Hippocampal formation (tissue), 2 donors: ENCODE measurements at places on chromosomes 1 and 21.

- peak; percentile 17 for DNase-seq
Measured at GRCh38 chr1:12408662-12409061, 178.8 kb downstream of the VPS13D start.

DNA sequence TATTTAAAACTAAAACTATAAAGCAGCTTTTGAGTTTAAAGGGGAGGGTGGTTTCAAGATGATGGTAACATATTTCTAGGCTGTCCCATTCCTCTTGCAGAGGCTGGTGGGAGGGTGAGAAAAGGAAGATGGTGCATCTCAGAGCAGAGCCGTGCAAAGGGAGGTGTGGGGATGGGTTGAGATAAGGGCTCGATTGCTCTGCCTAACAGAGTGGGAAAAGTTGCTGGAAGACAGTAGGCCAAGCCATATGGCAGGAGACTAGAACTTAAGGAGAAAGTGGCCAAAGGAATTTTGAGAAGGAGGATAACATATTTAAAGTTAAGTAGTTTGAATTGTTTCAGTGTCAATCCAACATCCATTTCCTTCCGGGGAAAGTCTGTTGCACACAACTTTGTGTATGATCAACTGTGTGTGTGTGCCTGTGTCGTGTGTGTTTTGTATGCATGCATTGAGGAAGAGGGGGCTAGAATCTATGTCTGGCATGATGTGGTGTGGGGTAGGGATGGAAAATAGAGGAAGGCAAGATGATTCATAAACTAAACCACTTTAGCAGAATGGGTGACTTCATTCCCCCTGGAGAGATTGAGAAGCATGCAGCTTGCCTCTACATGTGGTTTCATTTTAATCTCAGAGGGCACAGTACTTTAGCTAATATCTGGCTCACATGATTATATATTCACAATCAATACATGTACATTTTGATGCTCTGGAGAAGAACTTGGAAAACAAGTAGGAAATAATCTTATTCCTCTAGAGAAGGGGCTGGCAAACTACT, 145.0 kb upstream of the DNAH14 start:
- no peak for DNase-seq

DNA sequence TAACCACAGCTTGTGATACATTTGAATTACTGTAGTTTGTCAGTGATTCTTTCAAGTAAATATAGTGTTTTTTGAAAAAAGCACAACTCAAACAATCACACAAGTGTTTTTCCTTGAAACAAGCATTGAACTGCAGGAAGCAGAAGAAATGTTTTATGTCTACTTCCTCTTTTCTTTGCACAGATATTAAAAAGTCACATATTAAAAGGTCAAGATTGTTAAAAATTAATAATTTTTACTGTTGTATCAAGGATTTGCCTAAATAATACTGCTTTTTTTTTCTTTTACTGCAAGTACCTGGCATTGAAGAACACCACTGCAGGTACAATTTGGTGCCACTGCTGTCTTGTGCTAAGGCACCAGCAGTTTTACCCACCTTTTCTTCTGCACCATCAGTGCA, 214.2 kb upstream of the C1orf105 start:
- DNase-seq: no peak

- no peak for DNase-seq
Measured at GRCh38 chr1:230109895-230110667, 43.0 kb downstream of the GALNT2 start.

GRCh38 chr21:34845521-34846451, 177.0 kb downstream of the CLIC6 start:
- DNase-seq: no peak

DNA sequence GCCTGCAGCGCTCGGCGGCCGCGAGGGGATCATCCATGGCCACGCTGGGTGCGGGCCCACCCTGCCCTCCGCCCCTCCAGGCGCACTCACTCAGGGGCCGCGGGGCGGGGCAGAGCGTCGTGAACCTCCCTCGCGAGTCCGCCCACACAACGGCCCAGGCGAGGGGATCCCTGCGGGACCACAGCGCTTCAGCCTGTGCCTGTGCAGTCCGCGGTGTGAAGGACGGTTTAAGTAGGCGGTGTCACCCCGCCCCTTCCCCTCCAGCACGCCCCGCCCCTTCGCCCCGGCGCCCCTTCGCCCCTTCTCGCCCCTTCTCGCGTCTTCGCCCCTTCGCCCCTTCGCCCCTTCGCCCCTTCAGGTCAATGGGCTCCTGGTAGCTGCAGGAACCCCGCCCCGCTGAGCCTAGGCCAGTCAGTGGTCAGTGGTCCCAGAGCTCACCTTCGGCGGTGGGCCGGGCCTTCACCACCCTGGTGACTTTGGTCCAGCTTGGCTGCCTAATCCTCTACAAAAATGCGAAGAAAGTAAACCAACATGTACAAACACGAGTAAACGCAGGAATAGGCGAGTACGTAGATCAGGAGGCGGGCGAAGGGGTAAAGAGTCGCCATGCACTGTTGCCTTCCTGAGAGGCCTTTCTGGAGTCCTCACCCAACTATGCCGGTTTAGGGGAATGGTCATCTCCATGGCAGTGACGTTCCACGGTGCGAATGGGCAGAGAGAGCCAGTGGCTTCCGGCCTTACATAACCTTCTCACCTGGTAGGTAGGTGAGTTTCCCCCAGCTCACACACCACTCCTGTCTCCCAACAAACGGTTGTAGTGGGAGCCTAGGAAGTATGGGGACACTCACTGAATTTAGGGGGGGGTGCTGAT, 19.6 kb upstream of the DMRTB1 start:
- DNase-seq: no peak

GRCh38 chr1:191714845-191715244, 443.4 kb upstream of the RGS18 start:
- DNase-seq: no peak

GRCh38 chr1:30320581-30320890, 402.8 kb downstream of the MATN1 start:
- DNase-seq: no peak

- DNase-seq: no peak
Measured at GRCh38 chr1:54305906-54306514, 100.2 kb downstream of the SSBP3 start.

DNA sequence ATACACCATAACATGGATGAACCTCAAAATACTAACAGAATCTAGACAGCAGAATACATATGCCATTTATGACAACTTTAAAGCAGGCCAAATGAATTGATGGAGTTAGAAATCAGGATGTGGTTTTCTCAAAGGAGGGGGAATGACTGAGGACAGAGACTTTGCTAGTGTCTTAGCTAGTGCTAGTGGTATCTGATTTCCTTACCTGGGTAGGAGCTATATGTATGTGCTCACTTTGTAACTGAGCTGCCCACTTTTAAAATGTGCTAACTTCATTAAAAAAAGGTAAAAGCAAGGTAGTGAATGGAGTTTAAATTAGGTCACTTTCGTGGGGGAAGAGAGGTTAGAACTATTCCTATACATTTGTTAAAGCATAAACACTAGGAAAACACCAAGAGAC, 2.6 kb downstream of the GTF2B start:
- DNase-seq: no peak

GRCh38 chr1:58726581-58726980, 26.7 kb upstream of the MYSM1 start:
- no peak for DNase-seq

- DNase-seq: no peak
Measured at GRCh38 chr21:22961258-22961657, 1963.0 kb downstream of the NCAM2 start.

- peak; percentile 10 for DNase-seq
Measured at GRCh38 chr1:152461544-152461943, 47.5 kb upstream of the CRNN start.

DNA sequence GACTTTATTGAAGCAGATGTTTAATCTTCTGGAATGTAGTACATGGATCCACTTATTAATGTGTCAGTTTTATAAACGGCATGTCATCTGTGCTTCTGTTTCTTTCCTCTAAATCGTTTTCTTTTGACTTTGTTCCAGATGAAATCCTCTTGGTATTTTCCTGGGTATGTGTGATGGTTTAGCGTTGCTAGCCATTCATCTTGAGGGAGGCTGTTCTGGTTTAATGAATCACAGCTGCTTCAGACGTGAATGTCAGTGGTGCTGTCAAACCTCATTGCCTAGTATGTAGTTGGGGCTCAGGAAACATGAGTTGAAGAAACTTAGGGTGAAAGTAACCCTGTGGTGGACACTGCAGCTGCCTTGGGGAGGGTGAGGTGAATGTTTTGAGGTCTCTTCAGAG, 33.2 kb downstream of the KCNK1 start:
- DNase-seq: no peak

- DNase-seq: peak; percentile 33
Measured at GRCh38 chr1:152654110-152654509, 9.1 kb upstream of the LCE2D start.

DNA sequence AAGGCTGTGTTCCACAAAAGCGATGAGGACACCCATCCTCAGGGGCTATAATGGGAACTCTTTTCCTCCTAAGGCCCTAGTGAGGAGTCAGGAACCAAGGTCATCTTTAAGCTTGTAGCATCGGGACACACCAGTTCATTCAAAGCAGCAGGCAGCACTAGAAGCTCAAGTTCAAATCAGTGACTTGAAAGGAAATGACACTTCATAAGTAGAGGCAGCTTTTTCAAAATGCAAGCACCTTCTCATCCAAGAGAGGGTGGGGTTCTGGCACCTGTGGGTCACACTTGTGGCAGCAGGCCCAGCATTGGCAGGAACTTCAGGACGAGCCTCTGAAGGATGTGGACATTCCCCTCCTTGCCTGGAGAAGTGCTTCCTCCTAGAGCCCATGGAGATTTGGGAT, 496.3 kb downstream of the KIF26B start:
- DNase-seq: no peak

GRCh38 chr1:91940496-91940895, 8.7 kb upstream of the BRDT start:
- no peak for DNase-seq

DNA sequence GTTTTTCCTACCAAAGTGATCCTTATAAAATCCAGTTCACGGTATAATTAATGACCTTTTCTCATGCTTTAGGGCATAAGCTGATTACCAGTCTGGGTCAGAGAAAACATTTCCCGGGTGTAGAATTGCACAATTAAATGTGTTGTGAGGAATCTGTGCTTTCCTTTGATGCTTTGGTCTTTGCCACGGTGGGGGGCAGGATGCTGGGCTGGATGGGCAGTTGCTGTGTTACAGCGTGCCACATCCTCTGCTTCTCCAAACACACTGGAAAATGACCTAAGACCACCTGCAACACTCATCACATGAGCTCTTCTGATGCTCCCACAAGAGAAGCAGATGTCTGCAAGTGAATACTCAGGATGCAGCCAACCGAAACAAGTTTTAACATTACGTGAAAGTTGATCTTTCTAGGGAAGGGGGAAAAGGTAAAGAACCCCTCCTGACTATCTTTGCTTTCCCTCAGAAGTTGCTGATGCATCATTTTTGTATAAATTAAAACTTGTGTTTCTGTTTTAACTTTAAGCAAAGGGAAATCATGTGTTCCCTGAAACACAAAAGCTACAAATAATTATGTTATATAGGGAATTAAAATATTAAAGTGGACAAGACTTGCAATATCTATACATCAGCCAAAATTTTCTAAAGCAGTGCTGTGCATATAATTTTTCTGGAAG, 515.3 kb upstream of the NR5A2 start:
- no peak for DNase-seq

- DNase-seq: no peak
Measured at GRCh38 chr1:16727190-16728111, 12.9 kb upstream of the RNU1-4 start.

- DNase-seq: no peak
Measured at GRCh38 chr1:26126321-26127084, 14.9 kb downstream of the PDIK1L start.

- DNase-seq: no peak
Measured at GRCh38 chr1:62352387-62352786, 33.2 kb upstream of the KANK4 start.

DNA sequence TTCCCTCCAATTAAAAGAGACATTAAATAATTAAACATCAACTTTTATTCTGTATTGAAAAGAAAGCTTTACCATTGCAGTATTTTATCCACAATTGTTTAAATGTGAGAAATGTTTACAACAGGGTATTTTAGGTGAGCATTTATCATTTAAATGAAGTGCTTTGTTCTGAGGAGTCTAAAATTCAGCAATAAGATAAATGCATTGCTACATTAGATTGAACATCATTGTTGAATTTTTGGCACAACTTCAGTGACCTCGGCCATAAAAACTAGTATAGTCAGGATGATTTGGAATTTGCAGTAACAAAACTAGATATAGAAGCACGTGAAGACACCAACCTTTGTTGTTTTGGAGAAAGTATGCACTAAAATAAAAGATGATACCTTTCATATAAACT, 692.9 kb downstream of the USP25 start:
- no peak for DNase-seq

GRCh38 chr1:11590395-11590794, 63.8 kb downstream of the FBXO2 start:
- DNase-seq: no peak

- no peak for DNase-seq
Measured at GRCh38 chr1:62682531-62682930, 5.7 kb downstream of the DOCK7 start.

DNA sequence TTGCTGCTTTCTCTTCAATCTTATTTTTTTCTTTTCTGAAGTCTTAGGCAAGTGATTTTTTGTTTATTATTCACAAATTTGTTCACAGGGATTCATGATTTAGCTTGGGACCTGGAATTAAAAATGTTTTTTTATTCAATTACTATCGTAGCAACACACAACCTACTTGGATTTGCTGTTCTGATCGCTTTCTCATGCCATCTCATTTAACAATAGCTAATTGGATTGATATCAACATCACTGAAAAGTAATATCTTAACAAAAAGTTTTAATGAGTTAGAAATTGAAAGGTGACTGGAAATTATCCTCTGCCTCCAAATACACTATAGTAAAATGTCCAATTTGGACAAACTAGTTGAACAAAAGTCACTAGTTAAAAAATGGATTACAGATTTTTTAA, 32.4 kb downstream of the MAP3K21 start:
- DNase-seq: no peak

- DNase-seq: no peak
Measured at GRCh38 chr1:167904652-167905130, 9.2 kb downstream of the ADCY10 start.

- DNase-seq: no peak
Measured at GRCh38 chr1:89616844-89617627, 15.9 kb upstream of the LRRC8C start.

DNA sequence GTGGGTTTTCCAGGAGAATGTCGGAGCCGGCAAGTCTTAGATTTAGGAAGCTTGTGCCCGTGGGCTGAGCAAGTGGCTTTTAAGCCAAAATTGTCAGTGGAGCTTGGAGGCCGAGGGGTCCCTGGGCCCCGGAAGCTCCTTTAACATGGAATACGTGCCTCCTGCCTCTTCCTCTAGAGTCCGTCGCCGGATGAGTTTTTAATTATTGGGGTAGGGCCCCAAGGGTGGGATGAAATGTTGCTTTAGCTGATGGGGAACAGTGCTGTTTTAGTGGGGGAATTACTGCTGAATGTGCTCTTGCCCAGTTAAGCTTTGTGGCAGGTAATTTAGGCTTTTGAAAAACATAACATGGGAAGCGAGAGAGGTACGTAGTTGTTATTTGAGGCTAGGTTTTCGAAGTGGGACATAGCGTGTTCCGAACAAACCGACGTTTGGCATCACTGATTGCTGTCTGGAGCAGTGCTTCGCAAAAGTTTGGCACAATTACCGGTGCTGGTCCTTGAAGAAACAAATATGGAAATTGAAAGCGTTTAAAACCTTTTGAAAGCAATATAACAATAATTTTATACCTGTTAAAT, 786 bp downstream of the RPL5 start:
- DNase-seq: no peak
